ENCODE measurements at places on chromosomes 3 and 15.
A peak's percentile ranks its signal among the peaks of the same experiment; 100 is the strongest.

GRCh38 chr3:195260280-195260905 is 10.6 kb downstream of the XXYLT1 start:
- no peak for DNase-seq

DNA sequence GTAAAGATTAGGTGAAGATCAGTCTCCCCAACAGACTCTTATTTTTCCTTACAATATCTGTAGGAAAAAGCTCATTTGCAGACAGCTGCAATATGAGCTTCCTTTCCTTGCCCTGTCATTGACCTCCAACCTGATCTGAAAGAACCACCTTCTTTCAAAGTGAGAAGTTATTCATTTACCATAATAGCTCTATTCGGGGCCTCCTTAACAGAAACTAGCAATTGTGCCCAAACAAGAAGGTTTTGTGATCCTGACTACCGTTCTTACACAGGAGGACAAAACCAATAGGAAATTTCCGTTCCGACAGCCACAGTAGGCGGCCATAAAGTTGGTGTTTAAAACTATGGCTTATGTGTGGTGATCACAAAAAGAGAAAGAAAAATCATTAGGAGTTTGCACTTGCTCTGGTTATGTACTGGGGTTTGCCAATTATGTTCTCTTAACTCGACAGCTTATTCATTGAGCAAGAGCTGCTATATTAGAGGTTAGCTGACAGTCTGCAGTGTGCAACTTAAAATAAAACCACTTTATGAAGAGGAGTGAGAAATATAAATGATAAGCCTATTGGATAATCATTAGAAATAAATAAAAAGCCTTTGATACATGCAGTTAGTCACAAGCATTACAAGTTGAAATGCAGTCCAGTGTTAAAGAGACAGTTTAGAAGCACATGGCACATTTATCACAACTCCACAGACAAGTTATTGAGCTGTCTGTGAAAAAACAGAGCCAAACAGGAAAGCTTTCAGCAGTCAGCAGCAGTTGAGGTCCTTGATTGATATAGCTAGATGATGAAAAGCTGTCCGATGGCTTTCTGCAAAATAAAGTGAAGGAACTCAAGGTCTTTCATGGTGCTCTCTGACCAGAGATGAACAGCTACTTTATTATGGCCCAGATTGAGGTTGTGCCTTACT is 199.8 kb downstream of the WDR72 start:
- DNase-seq = no peak

- DNase-seq = no peak
These were observed 15.0 kb downstream of the PRKAR2A start for GRCh38 chr3:48832684-48833083.

DNA sequence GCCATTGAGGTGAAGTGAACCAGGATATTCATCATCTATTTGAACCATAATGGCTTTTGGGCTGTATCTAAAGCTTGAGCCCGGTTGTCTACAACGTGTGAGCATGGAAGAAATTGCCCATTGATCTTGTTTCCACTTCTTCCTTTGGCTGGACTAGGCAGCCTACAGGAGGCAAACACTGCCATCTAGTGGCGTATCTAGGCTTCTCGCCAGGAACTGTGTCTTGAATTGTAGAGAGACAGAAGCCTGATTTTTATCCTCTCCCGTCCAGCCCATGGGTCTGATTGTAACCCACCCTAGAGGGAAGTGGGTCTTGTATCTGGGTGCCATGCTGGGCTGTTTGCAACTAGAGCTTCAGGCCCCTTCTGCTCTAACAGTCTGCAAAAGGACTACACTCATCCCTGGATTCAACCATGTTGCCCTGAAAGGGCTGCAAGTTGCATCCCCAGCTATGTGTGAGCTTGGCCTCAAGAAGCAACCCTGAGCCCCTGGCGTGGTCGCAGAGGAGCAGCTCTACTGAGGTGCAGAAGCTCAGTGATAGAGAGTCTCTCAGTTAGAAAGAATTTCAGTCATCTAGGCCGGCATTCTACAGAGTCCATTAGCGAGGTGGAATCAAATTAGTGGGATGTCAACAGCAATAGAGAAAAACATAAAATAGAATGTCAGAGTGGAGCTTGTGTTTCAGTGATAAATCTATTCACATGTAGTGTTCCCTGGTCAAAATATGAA is 170.2 kb upstream of the UMPS start:
- DNase-seq = peak; percentile 48

DNA sequence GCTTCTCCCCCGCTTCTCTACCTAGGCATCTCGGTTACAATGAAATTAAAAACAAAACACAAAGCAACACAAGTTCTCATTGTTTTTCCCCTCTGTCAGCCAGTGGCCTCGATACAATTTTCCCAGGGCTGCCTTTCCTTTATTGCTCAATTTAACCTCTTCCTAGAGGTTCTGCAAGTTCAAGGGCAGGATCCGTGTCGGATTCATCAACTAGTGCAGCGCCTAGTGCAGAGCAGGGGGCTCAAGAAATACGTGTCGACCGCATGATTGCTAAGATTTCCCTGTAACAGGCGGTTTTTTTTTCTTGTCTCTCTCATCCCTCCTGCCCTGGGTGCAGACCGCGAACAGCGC is 1.4 kb upstream of the BHLHE40 start:
- DNase-seq = no peak

- DNase-seq = no peak
These were observed 31.1 kb downstream of the PLXND1 start for GRCh38 chr3:129575233-129575996.

GRCh38 chr15:54840621-54841398 is 355.9 kb downstream of the RSL24D1 start:
- no peak for DNase-seq

GRCh38 chr3:178260887-178261565 is 275.2 kb upstream of the KCNMB2 start:
- no peak for DNase-seq
